WTC11 (cell line): ENCODE measurements at places on chromosomes 13 and 19.

DNA sequence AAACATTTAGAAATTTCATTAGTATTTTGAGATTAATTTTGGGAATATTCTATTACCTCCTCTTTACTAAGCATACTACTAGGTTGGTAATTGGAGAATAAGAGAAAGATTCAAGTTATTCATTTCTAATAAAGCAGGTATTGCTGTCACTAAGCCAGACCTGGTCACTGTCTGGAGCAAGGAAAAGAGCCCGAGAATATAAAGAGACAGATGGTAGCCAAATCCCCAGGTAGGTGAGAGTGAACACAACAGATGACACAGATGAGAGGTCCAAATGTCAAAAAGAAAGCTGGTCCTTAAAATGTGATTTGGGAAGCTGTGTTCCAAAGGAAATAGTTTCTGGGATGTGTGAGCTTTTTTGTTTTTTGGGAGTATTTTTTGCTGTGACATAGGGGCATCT, 128.6 kb downstream of the ZNF100 start:
- no peak for DNase-seq

GRCh38 chr13:48570216-48570828, 37.4 kb upstream of the RCBTB2 start:
- DNase-seq: no peak

GRCh38 chr13:42466123-42466522, 107.8 kb upstream of the TNFSF11 start:
- DNase-seq: no peak

- no peak for DNase-seq
Measured at GRCh38 chr19:15292847-15293582, 39.3 kb downstream of the BRD4 start.

DNA sequence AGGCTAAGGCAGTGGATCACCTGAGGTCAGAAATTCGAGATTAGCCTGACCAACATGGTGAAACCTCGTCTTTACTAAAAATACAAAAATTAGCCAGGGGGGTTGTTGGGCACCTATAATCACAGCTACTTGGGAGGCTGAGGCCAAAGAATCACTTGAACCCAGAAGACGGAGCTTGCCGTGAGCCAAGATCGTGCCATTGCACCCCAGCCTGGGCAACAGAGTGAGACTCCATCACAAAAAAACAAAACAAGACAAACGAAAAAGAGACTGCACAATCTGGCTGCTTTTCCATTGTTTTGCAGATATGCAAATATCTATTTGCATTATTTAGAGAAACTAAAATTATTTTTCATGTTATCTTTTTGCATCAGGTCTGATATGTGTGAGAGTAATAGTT, 83.6 kb downstream of the ZNF486 start:
- no peak for DNase-seq

DNA sequence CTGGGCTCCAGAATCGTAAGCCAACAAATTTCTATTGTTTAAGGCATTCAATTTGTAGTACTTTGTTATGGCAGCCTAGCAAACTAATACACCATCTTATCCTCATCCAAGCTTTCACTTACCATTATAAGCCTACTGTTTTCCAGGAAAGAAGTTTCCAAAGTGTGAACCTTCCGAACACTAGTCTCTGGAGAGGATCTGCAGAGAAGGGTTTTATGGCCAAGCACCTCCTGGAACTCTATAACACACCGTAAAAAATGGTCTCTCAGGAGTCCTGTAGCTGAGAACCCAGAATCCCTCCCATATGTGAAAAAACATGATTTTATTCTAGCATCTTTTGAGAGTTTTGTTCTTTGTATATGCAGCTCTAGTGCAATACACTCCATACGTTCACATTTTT, 142.1 kb downstream of the POSTN start:
- no peak for DNase-seq

DNA sequence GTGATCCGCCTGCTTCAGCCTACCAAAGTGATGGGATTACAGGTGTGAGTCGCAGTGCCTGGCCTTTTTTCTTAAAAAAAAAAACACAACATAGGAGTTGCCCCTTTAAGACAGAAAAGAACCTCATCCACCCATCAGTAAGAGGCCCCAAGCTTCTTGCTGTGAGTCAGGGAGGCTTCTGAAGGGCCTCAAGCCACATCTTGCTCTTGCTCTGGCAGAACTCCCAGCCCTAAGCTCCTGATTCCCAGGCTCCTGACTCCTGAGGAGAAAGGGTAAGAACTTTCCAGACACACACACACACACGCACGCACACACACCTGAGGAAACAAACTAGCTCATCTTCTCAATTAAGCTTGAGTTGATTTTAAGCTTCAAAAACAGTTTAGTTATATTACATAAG, 6.9 kb downstream of the ETFB start:
- DNase-seq: no peak

DNA sequence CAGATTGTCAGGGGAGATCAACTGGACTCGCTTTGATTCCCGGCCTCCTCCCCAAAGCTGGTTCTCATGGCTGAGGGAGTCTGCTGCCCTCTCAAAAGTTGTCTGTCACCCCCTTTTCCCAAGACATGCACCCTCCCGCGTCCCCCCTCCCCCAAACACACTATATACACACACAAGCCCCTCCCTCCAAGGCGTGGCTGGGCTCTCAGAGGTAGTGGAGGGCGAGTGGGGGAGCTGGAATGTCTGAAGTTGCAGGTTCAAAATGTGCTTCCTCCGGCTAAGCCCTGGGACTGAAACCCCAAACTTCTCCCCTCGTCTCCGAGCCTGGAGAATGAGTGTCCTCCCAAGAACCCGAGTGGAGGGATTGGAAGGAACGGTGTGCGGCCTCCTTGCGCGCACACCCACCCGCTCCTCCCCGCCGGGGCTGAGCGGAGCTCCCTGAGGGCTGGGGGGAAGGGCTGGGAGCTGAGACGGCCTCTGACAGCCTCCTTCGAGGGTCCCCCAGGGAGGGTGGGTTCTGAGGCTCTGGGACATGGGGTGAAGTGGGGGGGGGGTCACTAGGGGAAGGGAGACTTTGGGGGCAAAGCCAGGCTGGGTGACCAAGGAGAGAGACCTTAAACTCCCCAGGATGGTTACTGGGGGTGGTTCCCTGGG, 9.9 kb upstream of the MEIS3 start:
- peak; percentile 50 for DNase-seq

DNA sequence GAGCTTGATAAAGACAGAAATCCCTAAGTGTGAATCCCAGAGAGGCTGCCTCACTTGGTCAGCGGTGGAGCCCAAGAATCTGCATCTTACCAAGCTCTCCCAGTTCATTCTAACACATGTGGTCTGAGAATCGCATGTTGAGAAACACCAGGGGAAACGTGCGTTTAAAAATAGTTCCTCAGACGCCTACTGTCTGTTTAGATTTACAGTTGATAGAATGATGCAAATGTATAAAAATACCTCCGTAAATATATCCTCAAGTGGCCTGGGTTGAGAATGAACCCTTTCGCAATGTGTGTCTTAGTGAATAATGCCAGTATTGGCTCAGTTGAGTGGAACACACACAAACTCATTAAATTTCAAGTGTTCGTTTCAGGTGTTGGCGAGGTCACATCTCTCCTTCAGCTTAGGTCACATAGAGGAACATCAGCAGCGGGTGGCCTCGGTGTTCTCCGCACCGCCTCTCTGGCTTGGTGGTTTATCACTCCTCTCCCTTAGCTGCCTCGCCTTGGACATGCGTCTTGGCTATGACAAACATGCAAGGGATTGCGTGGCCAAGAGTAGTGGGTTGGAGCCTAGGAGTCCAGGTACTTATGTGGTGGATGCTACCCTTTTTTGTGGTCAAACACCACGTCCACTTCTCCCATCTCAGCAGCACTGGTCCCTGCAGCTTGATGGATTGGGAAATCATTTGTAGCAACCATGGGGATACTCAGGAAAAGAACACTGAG, 117.6 kb upstream of the SPATA13 start:
- no peak for DNase-seq

- no peak for DNase-seq
Measured at GRCh38 chr19:6821639-6822310, 49.3 kb downstream of the VAV1 start.

DNA sequence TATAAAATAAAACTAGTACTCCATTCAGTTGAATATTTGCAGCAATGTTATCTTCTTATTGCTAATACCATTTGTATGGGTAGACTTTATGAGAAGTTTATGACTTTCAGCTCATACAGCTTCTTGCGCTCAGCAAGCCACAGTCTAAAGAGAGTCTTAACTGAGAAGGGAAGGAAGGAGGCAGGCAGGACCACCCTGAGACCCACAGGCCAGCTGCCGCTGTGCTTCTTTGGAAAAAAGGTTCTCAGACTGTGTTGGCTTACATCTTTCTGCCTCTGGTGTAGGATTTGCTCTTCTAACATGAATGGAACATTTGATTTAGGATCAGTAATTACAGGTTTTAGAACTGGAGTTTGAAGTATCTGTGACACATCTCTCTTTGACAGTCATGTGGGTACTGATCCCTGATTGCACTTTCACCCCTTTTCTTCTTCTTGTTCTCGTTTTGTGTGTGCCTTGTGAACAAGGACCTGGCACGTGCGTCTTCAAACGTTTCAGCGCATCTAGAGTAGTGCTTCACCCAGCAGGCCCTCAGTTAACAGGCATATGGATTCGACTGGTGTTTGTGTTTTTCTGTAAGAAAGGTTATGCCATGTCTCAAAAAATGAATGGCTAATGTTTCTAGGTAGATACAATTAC, 7.1 kb upstream of the GPR18 start:
- no peak for DNase-seq

DNA sequence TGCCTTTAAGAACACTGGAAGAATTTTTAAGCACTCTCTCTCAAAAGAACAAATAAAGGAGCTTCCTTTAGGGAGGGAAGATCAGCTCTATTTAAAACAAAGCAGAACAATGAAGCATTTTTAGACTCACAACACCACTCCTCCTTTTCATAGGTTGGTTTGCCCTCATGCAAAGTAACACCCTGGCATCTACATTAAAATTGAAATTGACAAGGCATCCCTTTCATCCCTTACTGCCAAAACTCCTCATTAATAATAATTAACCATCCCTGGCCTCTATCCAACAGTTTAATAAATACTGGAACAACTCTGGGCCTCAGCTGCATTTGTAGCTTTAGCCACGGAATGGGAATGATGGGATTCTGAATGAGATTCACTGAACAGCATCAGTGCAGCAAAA, 929.1 kb downstream of the PCDH9 start:
- DNase-seq: no peak

GRCh38 chr19:12052497-12053169, at the start of gene ZNF878:
TSS of gene ZNF878 (minus strand) at chr19:12052961. CDS start at chr19:12052801, 160 bp downstream.
- DNase-seq: peak; percentile 99

- DNase-seq: no peak
Measured at GRCh38 chr13:100491164-100491842, 97.3 kb downstream of the GGACT start.

DNA sequence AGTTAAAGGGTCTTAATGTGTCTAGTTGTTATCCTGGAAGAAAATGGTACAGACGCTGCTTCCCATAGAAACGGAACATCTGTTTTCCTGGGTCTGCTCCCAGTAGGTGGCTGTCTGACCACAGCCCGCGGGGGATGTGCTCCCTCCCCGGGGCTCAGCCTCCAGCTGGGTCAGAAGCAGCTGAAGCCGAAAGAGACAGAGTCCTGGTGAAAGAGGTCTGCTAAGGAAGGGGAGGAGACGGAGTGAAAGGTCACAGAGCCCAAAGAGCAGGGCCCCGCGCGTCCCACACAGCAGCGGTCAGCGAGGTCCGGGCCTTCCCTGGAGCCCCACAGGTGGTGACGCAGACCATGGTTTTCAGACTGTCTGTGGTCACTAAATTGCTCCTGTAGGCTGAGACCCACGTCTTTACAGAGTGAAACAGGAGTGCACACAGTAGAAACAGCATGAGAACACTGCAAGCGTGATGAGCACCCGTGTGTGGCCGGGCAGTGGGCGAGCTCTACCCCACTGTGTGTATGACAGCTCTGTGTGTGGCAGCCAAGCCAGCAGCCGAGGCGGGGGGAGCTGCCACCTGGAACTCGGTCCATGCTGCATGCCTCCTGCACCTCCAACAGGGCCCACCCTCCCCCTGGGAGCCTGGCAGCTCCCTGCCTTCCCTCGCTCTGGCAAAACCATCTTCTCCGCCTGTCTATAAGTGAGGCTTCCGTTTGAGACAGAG, 52.0 kb upstream of the C13orf46 start:
- DNase-seq: no peak

GRCh38 chr13:43515531-43515930, 271.2 kb downstream of the ENOX1 start:
- no peak for DNase-seq

GRCh38 chr13:106299621-106300020, 235.8 kb downstream of the EFNB2 start:
- DNase-seq: no peak

GRCh38 chr19:31317093-31317492, 32.1 kb downstream of the TSHZ3 start:
- no peak for DNase-seq

DNA sequence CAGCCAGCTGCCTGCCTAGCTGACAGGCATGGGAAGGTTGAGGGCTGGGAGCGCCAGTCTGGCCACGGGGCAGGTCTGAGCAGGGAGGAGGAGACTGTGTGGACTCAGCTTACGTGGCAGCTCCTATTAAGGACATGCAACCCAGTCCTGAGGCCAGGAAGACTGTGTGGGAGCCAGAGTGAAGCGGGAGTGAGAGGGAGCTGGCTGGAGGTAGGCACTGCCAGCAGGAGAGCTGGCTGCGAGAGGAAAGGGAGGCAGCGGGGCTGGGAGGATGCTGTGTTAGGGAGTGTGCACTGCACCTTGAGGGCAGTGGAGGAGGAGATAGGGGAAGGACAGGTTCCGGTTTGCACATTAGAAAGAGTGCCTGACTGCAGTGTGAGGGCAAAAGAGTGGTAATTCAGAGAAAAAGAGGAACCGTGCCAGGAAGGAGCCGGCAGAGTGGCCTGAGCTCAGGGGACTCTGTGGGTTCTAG, 99.2 kb downstream of the SLC7A1 start:
- DNase-seq: no peak

DNA sequence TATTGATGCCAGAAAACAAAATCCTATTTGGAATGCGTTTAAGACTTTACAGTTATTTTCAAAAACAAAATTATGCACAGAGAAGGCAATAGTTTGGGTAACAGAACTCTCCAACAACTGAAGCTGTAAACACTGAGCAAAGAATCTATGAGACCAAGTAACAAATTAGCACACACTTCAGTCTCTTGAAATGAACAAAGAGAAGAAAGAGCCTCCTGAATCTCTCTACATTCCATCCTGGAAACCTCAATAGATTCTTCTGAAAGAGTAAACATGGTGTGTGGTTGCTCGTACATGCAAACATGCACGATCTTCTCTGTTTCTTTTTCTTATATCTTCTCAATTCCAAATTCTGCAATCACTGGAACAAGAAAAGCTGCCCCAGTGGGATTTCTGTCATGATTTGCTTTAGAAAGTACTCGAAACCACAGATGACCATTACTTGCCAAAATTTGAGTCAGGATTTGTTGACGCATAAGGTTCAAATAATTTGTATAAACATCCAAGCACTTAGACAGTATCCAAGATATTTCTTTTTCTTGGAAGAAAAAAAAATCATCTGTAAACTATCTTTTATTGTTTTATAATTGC, 137.9 kb upstream of the DACH1 start:
- DNase-seq: no peak
